ENCODE measurements at places on chromosomes 2 and 18.

GRCh38 chr2:14094592-14094991, 537.9 kb upstream of the LRATD1 start:
- DNase-seq, result no peak

GRCh38 chr2:70124983-70125480, 37.8 kb downstream of the PCBP1 start:
- peak; percentile 61 for DNase-seq

DNA sequence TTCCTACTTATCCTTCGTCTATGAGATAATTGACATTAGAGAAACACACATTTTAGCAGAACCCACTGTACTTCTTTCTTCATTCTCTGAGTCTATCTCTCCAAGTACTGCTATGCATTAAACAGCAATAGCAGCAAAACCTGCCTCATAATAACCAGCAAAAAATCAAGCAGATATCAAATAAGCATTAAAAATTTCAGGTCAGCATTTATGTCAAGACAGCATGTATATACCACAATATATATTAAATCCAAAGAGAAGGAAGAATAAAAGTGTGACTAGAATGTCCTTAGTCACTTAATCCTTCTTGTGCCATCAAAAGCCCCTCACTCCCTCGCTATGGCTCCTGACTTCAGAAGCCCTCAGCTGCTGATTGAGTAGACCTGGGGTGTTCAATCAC, 131.3 kb downstream of the MGAT5 start:
- no peak for DNase-seq

DNA sequence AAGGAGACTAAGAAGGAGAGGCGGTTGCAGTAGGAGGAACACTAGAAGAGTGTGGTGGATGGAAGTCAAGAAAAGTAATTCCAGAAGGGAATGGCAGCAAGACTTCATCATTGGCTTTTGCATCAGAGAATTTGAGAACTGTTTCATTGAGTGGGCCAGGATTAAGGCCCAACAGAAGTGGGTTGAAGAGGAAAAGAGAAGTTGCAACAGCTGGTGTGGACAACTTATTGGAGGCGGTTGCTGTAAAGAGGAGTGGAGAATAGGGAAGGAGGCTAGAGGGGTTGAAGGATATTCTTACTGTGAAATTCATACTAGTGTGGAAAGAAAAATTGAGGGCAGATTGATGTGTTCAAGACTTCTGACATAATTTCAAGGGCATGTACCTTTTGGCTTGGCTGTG, 168.7 kb upstream of the FN1 start:
- no peak for DNase-seq

GRCh38 chr2:36633470-36634092, 35.6 kb upstream of the FEZ2 start:
- DNase-seq, result no peak

DNA sequence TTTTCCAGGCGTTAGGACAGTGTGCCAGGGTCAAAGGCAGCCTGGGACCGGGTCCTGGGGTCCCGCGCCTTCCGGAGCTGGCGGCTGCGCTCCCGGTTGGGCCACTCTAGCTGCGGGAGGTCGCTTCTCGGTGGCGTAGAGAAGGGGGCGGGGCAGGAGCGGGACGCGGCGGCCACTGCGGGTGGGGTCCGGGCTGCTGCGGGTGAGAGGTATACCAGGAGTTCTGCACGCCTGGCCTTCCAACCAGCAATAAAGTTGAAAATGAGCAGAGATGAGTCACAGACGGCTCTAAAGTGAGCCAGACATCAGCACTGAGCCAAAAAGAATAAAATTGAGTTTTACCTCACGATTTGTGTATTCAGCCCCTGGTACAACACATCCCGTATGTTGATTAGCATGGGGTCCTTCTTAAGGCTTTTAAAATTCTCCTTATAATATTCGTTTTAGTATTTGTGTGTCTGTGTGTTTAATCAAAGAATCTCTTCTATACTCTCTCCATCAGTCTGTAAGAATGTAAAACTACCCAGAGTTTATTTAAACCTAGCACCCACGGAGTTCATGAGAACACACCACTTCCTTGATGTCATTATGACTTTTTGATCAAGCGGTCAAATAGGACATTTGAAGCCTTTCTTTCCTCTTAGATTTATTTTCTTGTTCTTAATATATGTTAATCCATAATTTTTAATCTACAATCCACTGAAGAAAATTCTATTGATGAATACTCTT, at the start of gene C1GALT1C1L:
Gene C1GALT1C1L, minus strand, starts transcription at position 108 of the 729 bp plus-strand sequence. Its CDS starts 107 bp downstream, at position 1.
- peak; percentile 29 for DNase-seq

GRCh38 chr2:180647221-180647620, 333.2 kb upstream of the UBE2E3 start:
- DNase-seq, result no peak

GRCh38 chr18:37667836-37668235, 102.2 kb upstream of the CELF4 start:
- DNase-seq, result no peak

- no peak for DNase-seq
Observed at GRCh38 chr2:34980689-34981088, 1374.9 kb upstream of the CRIM1 start.

DNA sequence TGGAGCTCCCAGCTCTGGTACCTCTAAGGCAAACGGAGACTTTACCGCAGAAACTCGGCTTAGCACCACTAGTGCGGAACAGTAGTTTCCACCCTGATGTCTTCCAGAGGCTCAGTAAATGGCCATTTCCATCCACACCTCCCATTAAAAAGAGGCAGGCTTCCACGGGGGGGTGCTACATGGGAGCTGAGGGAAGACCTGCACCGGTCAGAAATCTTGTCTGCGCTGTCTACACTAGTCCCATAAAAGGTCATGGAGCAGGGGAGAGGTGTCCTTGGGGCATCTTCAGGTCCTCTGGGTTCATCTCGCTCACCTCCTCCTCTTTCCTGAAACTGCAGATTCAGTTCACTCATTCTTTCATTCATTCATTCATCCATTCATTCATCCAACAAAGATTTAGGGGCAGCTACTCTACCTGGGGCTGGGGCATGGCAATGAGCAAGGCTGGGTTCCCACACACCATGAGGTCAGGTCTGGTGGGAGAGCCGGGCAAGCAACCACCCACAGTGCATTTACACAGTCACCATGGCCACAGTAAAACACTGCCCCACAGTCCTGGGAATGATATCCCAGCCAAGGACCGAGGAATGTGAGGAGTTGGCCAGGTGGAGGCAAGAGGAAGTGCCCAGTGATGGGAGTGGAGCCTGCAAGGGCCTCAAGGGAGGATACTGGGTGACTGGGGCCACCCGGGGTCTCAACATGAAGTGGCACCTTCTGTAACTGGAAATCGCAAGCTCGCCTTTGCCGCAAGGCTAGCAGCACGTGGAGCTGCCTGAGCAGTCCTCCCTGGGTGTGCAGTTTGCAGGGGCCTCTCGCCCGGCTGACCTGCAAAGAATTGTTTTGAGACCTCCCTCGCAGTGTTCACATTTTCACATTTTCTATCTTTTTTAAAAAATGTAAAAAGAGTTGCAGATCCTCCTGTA, 180.2 kb upstream of the RAB6C start:
- no peak for DNase-seq

DNA sequence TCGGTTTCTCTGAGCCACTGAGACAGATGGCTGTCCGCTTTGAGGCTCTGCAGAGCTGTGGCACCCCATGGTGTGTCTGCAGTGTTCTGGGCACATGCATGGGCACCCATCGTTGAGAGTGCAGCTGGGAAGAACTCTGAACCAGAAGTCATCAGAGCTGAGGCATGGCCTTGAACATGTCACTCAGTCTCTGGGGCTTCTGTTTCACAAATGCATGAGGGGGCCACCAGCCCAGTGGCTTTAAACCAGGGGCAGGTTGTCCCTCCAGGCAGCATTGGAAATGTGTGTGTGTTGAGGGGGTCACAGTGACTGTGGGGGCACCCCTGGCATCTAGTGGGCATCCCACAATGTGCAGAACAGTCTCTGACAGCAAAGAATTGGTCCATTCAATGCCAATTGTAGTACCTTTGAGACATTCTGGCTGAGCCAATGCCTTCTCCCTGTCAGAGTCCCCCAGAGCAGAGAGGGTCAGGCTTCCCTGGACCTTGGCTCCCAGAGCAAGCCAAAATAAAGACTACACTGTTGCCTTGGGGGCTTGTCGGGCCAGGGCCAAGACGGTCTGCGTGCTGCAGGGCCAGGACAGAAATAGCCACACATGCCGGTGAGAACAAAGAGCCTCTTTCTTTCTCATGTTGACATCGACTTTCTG, 9.3 kb upstream of the PSMD1 start:
- DNase-seq, result no peak

- DNase-seq, result no peak
Observed at GRCh38 chr2:30664761-30665358, 142.4 kb downstream of the CAPN13 start.

GRCh38 chr18:47794725-47795433, 135.6 kb downstream of the SMAD2 start:
- no peak for DNase-seq

GRCh38 chr18:44229693-44230108, 451.0 kb upstream of the SETBP1 start:
- no peak for DNase-seq

- DNase-seq, result no peak
Observed at GRCh38 chr2:182300608-182301007, 126.2 kb downstream of the PDE1A start.

DNA sequence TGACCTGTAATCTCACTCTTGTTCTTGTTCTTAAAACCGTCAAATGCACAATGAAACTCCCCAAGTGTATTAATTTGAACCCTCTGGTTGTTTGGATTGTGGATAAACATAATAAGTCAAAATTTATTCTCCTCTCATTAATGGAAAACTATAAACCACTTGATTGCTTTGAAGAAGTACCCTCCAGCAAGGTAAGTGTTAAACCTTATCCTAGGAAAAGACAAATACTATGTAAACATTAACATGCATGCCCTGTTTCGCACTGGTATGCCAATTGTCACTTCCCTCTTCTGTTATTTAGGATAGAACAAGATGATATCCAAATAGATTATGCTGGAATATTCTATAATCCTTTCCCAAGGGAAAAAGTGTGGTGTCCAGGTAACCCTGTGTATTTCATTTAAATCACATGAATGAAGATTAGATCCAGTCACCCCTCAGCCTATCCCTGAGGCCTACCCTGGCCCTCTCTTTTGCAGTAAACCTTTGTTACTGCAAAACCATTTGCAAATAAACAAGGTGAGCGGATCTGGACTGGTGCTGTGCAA, 1.3 kb downstream of the ADI1 start:
- DNase-seq, result no peak

- DNase-seq, result no peak
Observed at GRCh38 chr2:26850505-26850904, 2.6 kb downstream of the DPYSL5 start.

- DNase-seq, result no peak
Observed at GRCh38 chr2:130372833-130373807, 17.3 kb downstream of the PTPN18 start.

DNA sequence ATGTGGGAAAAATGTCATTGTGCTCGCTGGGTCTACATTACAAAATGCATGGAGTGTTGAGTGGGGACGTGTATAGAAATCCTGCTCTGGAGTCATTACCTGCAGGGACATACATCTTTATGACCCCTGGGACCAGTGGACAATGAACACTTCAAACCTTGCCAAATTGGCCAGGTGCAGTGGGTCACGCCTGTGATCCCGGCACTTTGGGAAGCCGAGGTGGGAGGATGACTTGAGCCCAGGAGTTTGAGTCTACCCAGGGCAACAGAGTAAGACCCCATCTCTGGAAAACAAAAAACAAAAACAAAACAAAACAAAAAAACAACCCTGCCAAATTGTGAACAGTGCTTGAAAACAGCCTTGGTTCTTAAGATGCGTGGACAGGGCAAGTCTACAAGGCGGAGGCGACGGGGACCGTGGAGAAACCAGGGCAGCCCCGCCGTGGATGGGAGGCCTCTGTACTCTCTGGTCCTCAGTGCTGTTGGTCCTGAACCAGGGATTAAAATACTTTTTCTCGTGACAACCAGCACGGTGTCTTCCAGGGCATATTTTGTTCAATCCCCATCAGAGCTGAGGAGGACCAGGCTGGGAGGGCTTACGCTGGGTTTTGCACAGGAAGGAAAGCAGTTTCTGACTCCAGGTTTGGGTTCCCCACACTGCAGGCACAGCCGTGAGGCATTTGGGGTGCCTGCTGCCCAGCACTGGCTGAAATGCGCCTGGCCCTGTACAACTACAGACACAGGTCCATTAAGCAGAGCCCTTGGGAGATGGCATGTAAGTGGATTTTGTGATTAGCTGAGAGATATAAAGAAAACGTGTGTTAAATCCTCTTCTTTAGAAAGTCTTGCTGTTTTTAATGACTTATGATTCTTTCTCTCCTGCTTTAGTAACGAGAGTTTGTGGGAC, 13.7 kb downstream of the COLEC11 start:
- no peak for DNase-seq

DNA sequence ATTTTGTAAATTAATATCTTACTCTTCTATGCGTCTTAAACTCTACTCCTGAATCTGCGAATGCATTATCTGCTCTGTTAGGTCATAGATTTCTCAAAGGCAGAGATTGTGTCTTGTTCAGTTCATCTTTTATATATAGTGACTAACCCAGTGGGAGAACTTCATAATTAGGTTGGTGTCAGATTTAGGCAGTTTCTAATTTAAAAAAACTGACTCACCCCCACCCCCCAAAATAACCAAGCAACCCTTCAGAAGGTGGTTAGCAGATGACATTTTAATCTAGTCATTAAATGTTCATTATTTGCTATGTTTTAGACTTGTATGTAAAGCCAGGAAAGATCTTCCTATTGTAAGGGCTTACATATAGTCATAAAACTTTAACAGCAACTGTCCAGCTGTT, 10.4 kb downstream of the SERPINB12 start:
- no peak for DNase-seq

GRCh38 chr2:4964579-4964978, 727.6 kb upstream of the SOX11 start:
- no peak for DNase-seq

DNA sequence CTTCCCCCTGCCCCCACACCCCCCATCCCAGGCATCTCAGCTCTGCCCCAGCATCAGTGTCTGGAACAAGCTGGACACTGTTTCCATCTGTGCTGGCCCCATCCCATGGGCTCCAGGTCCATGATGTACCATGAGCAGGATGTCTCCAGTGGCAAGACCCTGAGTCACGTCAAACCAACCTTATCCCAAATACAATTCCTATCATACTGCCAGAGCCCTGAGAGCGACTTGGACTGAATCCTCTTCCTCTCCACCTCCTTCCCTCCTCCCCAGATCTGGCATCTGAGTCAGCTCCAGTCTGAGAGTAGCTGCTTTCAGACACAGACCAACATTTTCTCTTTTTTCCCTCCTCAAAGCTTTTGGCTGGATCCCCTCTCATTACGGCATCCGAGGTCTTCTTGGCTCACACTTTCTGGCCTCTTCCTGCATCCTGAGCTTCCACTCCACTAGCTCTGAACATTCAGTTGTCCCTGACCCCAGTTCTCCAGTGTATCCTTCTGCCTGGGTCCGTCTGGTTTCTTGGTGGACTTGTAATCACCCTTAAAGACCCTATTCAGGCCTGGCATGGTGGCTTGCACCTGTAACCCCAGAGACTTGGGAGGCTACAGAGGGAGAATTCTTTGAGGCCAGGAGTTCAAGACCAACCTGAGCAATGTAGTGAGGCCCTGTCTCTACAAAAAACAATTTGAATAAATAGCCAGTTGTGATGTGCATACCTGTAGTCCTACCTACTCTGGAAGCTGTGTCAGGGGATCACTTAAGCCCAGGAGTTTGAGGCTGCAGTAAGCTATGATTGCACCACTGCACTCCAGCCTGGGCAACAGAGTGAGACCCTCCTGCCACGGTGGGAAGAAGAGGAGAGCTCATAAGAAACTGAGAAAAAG, 68.3 kb downstream of the ACKR3 start:
- no peak for DNase-seq

All from stimulated activated CD4-positive, alpha-beta T cell treated with anti-CD3 and anti-CD28 coated beads, Interleukin-4, amount 100 ng/mL, for 4 hours (primary cell).